ENCODE measurements at places on chromosomes 1 and 21.

DNA sequence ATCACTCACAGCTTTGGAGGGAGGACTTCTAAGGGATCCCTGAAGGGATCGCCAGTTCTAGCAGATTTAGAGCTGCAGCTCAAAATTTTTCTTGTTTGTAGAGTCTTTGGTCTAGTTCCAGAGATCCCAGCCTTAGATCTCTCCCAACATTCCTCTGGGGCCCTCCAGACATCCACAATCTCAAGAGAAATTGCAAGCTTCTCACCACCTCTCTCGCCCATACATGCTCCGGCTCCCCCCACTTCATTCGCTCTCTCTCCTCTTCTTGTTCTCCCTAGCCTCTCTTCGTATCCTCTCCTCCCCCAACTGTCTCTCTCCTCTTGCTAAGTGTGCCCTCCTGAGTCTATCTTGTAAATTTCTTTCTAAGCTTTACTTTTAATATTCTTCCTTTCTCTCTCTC, 15.1 kb upstream of the TUT4 start:
- DNase-seq: no peak

DNA sequence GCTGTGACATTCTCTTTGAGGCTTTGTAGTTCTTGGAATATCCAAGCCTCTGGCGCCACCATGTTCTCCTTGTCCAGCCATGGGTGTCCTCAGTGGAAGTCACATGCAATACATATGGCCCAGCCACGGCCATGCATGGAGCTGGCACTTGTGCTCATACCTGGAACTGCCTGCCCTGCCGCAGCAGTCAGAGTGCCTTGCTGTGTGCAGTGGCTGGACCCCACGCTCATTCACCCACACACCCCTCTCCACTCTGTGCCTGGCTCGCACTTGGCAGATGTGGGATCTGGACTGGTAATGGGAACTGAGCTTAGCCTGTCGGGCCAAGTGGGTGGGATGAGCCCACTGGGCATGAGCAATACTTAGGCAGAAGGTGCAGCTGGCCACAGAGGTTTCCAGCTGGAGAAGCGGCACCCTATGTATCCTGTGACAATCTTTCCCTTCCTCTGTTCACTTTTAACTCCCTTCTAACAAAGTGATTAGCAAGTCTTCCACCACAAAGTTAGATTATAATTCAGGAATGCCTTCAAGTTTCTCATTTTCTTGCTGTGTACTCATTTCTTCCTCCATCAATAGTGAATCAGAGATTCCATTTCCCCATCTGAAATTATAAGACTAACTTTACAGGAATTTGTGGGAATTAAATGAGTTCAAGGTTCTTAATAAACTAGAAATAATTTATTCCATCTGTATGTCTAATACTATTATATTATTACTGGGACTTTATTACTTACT, 351.6 kb upstream of the NCAM2 start:
- DNase-seq: no peak

GRCh38 chr1:16048573-16049189, 5.1 kb downstream of the CLCNKB start:
- DNase-seq: no peak

- DNase-seq: no peak
Observed at GRCh38 chr1:31764312-31765040, at the start of gene ADGRB2. ADGRB2 (minus strand) TSS chr1:31764340; CDS start chr1:31757221, 7,119 bp downstream.
